ENCODE measurements at places on chromosomes 16 and 17. TPM values are rescaled to one million over a fixed set of nuclear protein-coding genes. Genes with fewer than 3 reads are reported as not detected.
A peak's percentile ranks its signal among the peaks of the same experiment; 100 is the strongest.

DNA sequence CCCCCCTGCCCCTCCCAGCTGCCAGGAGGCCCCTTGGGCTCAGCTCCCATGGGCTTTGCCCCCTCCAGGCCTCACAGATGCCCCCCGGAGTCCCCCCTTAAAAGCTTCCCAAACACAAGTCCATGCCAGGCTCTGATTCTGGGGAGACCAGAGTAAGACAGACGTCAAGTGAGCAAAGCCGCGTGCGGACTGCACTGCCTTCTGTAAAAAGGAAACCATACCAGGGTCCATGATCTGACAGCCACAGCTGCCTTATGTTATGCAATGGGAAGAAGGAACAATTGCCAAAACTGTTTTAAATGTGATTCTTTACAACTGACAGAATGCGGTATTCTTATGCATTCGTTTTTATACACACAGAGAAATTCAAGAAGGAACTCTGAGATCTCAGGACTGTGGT, 17.9 kb upstream of the HEXD start:
- no peak for DNase-seq

DNA sequence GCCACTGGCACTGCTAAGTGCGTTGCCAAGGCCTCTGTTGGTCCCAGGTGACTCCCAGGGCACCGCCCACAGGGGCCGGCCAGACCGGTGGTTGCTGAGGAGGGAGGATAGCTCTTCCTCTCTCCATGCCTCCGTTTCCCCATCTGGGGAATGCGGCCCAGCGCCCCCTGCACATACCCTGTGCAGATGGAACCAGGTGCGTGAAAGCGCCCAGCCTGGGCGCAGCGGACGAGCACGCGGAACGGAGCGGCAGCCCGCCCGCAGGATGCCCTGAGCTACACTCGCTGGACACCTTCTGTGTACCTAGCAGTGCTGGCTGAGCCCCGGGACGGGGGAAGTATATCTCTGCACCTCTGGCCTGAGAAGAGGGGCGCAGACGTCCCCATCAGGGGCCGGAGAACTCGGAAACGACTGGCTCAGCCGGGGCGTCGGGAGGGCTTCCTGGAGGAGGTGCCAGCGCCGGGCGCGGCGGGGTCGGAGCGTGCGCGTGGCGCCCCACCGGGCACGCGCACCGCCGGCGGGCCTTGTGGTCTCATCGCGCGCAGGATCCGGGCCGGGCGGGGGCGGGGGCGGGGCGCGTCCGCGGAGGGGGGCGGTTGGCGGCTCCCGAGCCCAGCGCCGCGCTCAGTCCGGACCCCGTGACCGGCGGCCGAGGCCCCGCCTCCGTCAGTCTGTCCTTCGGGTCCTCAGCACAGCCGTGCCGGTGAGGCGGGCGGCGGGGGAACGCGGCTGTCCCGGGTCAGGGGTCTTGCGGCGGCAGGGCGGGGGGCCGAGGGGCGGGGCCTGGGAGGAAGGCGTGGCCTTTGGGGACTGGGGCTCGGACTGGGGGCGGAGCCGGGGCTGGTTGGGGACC, at the start of the genes CCDC78 and HAGHL:
TSS of gene CCDC78 (minus strand) at position 6 of the 853 bp plus-strand sequence. CDS start 76 bp downstream, outside the sequence.
TSS of gene HAGHL (plus strand) at position 669 of the 853 bp plus-strand sequence. CDS start 404 bp downstream, outside the sequence.
- peak; percentile 68 for DNase-seq

DNA sequence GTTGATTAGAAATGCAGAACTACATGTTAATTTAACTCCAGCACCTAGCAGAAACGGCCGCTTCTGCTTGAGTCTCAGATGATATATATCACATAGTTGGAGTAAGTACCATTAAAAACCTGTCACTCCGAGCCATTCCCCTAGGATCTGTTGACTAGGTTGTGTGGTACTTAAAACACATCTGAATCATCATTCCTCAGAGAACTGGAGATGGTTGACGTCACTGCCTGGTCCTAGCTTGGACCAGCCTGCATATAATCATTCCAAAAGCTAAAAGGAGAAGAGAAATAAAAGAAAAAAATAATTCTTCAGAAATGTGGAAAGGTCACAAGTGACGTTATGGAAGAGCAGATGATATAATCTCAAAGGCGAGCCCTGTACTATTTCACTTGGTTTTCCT, 31.3 kb upstream of the RASL10B start:
- DNase-seq: no peak

GRCh38 chr16:51061328-51061727, 89.7 kb downstream of the SALL1 start:
- DNase-seq: no peak

DNA sequence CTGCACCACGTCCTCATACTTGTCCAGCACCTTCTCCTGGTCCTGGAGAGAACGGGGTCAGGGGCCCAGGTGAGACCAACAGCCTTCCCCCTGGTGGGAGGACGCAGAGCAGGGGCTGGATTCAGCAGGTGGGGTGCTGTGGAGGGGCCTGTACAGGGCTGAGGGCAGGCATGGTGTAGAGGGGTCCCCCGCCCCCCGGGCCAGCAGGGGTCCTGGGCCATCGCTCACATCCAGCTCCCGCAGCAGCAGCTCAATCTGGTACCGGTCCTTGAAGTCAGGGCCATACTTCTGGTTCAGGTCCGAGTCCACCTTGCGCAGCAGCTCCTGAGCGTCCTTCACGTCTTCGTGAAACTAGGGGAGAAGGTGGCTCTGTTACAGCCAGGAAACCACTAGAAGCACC, 41.6 kb downstream of the PPL start:
- no peak for DNase-seq

GRCh38 chr16:67339453-67339852, 12.8 kb downstream of the LRRC36 start:
- no peak for DNase-seq

- DNase-seq: no peak
These were observed 206.4 kb downstream of the KIF2B start for GRCh38 chr17:54028986-54029580.

Gene TEKT1
- total RNA-seq: not detected

Gene KRTAP4-9
- not detected for total RNA-seq

Data from heart left ventricle (tissue), 16 donors.